ENCODE measurements at places on chromosomes 5 and 9.

GRCh38 chr5:16582081-16582480 lies 34.7 kb downstream of the RETREG1 start:
- no peak for DNase-seq

DNA sequence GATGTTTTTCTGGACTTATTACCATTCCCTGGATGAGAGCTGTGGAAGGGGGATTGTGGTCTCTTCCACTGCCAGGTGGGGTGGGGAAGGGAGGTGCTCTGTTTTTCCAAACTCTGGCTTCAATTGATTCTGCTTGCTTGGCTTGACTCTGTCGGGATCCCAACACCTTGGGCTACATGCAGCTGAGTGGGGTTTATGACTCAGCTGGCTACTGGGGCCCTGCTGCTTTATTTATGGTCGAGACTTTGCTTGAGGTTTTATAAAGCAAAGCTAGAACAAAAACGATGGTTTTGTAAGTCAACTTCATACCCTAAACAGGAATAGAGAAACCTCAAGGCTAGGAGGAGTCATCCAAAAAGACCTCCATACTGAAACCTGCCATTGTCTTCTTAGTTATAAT lies 76.3 kb downstream of the AOPEP start:
- DNase-seq = no peak

DNA sequence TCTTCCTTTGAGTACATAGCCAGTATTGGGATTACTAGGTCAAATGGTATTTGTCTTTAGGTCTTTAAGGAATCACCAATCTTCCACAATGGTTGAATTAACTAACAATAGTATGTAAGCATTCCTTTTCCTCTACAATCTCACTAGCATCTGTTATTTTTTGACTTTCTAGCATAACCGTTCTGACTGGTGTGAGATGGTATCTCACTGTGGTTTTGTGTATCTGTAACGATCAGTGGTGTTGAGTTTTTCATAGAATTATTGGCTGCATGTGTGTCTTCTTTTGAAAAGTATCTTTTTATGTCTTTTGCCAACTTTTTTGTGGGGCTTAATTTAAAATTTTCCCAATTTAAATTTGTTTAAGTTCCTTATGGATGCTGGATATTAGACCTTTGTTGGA lies 81.5 kb upstream of the ASTN2 start:
- no peak for DNase-seq

GRCh38 chr9:69139596-69139995 lies 34.5 kb upstream of the TJP2 start:
- DNase-seq = no peak

GRCh38 chr9:126791406-126792230 lies 13.2 kb upstream of the ZBTB43 start:
- no peak for DNase-seq

DNA sequence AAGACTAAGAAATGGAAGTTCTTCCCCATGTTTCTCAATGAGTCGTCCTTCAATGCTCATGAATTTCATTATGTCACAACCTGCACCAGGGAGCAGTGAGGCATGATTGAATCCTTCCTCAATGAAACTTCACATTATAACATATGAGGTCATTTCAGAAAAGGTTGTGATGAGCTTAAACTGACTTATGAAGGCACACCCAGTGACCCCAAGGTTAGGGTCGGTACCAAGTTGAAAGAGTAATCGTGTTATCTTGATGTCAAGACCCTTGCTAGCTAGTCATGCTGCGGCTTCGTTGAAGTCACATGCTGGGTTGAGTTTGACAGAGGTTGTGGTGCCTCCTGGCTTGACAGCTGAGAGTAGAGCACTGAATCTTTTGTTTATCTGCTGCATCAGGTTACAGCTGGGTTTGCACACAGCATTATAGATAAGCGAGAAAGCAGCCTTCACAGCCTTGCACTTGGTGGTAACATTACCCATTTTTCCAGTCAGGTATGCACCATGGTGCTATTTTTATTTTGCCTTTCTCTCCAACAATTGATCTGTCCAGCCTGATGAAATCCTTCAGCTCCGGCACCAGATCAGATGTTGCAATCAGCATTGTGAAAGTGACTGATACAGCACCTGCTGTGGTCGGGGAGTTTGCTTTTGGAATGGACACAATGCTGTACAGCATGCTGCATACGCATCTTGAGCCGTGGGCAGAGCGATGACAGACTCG lies 133.2 kb downstream of the ERCC6L2 start:
- DNase-seq = no peak

DNA sequence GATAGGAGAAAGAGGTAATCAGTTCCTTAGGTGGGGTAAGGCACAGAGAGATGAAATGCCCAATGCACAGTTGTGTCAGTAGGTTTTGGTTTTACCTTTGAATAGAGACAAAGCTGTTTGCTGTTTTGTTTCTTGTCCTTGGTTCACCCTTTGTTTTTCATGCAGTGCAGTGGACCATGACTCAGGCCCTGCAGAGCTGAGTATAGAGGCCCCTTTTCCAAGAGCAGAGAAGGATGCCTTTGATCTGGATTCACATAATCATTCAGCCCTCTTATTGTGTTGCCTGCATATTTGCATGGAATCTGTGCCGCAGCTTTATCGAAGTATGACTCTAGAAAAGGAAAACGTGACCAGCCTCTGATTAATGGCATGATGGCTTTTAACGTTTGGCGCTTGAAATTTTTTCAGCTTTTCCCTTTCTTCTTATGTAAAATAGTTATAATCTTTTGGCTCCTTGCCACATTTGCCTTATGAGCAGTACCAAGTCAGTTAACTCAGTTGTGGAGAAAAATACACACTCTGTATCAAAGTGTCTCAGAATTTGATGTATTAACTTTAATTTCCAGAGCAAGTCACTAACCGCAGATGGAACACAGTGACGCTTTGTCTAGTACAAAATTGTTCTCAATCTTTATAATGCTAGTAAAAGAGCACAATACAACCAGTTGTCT lies 197.6 kb downstream of the KDM4C start:
- DNase-seq = peak; percentile 40

GRCh38 chr5:145936401-145937131 lies at the start of gene SH3RF2:
TSS of gene SH3RF2 (plus strand) at chr5:145936578. CDS start at chr5:145937929, 1,351 bp downstream.
- DNase-seq = no peak

- no peak for DNase-seq
Observed at GRCh38 chr9:100465761-100466160, 7.2 kb upstream of the TMEFF1 start.

GRCh38 chr9:128712451-128713410 lies 10.4 kb downstream of the PKN3 start:
- DNase-seq = no peak

DNA sequence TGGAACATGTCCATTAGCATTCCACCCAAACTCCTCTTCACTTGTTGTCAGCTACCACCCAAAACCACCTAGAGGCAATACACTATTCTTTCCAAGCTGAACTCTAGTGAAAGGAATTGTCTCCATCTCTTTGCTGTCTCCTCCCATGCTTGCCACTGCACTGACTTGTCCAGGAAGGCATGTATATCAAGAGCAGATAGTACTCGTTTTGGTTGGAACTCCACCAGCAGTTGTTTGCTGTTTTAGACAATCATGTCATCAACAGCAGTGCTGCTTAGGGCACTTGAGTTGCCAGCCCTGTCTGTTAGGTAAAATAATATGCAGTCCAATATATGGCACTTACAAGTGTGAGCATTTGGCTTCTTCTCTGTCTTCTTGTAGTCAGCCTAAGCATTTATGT lies 80.0 kb upstream of the SAP30L start:
- no peak for DNase-seq

GRCh38 chr5:137708796-137709559 lies 26.9 kb downstream of the KLHL3 start:
- DNase-seq = no peak

- DNase-seq = no peak
Observed at GRCh38 chr5:118918232-118918631, 70.1 kb downstream of the DTWD2 start.

- DNase-seq = no peak
Observed at GRCh38 chr5:168057905-168058304, 233.5 kb upstream of the WWC1 start.

DNA sequence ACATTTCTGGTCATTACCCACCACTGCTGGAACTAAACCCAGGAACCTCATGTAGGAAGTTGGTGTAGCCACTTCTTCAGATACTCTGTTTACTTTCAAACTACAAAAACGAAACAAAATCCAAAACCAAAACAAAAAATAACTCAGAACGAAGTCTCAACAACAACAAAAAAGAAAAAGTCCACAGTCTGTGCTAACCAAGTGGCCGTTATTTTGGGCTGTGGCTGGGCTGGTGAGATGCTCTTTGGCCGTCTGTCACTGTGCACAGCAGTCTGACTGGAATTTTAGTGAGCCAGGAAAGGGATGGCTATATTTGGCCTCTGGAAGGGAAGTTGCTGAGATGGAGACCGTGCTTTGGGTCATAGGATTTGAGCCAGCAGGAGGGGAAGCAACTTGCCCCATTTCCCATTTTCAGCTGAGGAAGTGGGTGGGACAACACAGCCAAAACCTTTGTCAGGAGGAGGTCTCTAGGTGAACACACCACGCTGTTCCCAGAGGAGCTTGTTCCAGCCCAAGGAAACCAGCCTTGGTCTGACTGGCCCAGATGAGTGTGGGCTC lies 334.1 kb downstream of the ZSWIM6 start:
- no peak for DNase-seq

DNA sequence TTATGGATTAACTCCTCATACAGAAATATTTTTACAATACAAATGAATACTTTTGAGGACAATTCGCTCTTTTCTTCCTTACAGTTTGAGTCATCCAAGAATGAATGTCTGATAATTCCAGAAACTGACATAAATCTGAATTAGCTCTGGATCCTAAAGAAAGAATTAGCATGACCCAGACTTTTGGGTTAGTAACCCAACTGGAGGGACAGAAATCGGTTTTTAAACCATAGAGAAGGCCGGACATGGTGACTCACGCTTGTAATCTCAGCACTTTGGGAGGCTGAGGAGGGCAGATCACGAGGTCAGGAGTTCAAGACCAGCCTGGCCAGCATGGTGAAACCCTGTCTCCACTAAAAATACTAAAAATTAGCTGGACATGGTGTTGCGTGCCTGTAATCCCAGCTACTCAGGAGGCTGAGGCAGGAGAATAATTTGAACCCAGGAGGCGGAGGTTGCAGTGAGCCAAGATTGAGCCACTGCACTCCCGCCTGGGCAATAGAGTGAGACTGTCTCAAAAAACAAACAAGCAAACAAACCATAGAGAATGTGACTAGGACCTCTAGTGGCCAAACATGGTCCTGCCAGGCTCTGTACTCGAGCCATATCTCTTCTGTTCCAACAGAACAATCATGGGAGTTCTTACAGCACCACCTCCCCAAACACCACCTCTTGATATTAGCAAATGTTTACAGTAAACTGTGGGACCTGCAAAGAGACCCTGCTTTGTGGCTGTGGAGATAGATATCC lies 44.8 kb downstream of the LURAP1L start:
- no peak for DNase-seq

GRCh38 chr9:125444166-125444565 lies 182.5 kb downstream of the GAPVD1 start:
- no peak for DNase-seq

- DNase-seq = no peak
Observed at GRCh38 chr5:154997746-154998145, 15.8 kb upstream of the KIF4B start.

DNA sequence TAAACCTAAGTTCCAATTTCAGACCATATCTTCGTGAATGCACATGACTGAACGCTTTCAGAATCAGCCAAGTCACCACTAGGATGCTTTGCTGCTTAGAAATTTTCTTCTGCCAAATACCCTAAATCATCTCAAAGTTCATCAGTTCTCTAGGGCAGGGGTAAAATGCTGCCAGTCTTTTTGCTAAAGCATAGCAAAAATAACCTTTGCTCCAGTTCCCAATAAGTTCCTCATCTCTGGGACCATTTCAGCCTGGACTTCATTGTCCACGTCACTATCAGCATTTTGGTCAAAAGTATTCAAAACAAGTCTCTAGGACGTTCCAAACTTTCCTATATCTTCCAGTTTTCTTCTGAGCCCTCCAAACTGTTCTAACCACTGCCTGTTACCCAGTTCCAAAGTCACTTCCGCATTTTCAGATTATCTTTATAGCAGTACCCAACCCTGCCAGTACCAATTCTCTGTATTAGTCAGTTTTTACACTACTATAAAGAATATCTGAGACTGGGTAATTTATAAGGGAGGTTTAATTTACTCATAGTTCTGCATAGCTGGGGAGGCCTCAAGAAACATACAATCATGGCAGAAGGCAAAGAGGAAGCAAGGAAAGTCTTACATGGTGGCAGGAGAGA lies 74.8 kb downstream of the NR3C1 start:
- no peak for DNase-seq

- DNase-seq = no peak
Observed at GRCh38 chr5:146399481-146399880, 47.7 kb upstream of the TCERG1 start.

DNA sequence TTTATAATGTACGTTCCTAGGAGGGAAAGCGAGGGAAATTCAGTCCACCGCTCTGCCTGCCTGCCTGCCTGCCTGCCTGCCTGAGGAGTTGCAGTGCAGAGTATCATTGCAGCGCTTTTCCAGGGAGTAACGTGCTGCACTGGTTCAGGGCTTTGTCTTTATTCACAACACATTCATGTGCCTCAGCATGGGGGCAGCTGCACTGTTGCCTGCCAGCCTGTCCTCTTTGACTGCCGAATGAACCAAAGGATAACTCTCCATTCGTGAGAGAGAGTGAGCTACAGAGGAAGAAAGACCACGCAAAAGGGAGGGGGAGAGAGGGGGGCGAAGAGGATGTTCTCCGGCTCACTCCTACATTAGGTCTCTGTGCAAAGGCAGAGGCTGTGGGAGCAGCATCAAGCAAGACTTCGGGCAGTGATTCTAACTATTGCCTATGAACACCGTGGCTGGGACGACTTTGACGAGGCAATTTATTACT lies 791.2 kb downstream of the MAT2B start:
- no peak for DNase-seq

GRCh38 chr9:83744206-83744605 lies 36.4 kb upstream of the UBQLN1 start:
- DNase-seq = no peak

DNA sequence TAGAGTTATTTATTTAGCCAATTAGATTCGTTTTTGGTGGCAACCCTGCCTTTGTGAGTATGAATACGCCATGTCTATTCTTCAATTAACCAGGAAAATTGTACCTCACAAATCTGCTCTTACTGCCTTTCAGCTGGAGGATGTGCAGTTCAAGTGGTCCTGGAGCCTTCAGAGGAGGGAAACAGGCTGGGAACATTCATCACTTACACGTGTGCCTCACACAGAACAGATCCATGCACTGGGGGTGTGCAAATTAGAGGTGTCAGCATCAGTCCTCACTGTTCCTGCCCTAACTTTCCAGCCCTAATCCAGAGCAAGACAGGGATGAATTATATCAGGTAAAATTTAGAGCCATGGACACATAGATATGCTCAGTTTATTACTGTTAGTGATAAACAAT lies 65.4 kb downstream of the SEMA5A start:
- DNase-seq = no peak
